ENCODE measurements at places on chromosomes 3 and 15.
A peak's percentile ranks its signal among the peaks of the same experiment; 100 is the strongest.

GRCh38 chr15:80967451-80967850, 22.2 kb downstream of the MESD start:
- DNase-seq = no peak

- no peak for DNase-seq
Observed at GRCh38 chr3:9649791-9650521, 651 bp downstream of the MTMR14 start.

- DNase-seq = no peak
Observed at GRCh38 chr15:22257047-22258008, 177.0 kb downstream of the OR4M2 start.

- DNase-seq = no peak
Observed at GRCh38 chr15:75468913-75469598, 17.6 kb upstream of the SIN3A start.

- no peak for DNase-seq
Observed at GRCh38 chr3:4341336-4341675, 38.1 kb downstream of the SETMAR start.

DNA sequence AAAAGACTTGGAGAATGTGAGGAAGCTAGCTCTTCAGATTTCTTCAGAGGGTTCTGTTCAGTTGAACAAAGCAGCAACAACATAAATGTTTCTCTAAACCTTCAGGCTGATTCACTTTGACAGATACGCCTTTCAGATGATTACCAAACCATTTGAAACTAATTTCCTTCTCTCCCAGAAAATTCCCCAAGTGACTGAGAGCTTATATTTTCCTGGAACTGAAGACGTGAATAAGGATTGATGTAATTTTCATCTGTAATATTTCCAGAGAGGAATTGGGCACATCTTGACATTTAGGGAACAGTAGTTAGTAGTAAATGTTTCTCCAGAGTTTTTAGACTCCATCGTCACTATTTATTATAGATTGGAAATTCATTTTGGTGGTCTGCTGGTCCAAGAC, 108.6 kb upstream of the AADACL2 start:
- DNase-seq = no peak

- DNase-seq = no peak
Observed at GRCh38 chr3:177347611-177348010, 150.3 kb upstream of the TBL1XR1 start.

DNA sequence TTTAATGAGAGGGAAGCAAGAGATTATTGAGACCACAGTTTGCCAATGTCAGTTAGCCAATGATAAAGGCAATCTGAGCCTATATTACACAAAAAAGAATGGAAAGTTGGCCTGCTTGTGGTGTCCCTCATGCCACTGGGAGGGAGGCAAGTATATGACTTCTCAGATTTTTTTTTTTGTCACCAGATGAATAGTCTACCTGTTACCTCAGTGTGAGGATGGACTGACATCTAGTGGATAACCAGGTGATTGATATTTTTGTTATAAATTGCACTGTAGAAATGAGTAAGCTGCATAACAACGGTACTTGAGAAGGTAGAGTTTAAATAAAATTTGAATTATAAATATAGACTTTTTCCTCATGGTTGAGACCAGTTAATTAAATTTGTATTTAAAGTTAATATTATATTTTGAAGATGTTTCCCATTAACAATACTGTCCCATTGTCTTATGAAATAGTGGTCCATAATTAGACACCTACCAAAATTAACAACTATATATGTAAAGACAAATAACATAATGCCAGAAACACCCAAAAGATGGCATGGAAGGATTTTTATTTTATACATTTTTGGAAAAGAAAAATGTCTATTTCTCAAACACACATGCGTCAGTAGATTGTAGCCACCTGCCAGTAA, 237.8 kb upstream of the GADL1 start:
- peak; percentile 60 for DNase-seq

GRCh38 chr3:72068621-72069020, 283.7 kb upstream of the PROK2 start:
- DNase-seq = no peak

All from NCI-H524 (cell line).